ENCODE measurements at places on chromosomes 11 and 22. TPM values are rescaled to one million over a fixed set of nuclear protein-coding genes. Genes with fewer than 3 reads are reported as not detected.

The SLC7A4 gene
- 0.59 TPM for total RNA-seq

- H3K36me3 ChIP-seq, result no peaks in the 10 kb centered on the region
- no peak overlapping the region for H3K4me3 ChIP-seq
- H3K27ac ChIP-seq, result peak overlapping the region; percentile 69
- H3K4me1 ChIP-seq, result peaks cover 14% of the 10 kb centered on the region
- no peak for DNase-seq
Observed at GRCh38 chr11:134599299-134599771, 187.3 kb upstream of the B3GAT1 start.

DNA sequence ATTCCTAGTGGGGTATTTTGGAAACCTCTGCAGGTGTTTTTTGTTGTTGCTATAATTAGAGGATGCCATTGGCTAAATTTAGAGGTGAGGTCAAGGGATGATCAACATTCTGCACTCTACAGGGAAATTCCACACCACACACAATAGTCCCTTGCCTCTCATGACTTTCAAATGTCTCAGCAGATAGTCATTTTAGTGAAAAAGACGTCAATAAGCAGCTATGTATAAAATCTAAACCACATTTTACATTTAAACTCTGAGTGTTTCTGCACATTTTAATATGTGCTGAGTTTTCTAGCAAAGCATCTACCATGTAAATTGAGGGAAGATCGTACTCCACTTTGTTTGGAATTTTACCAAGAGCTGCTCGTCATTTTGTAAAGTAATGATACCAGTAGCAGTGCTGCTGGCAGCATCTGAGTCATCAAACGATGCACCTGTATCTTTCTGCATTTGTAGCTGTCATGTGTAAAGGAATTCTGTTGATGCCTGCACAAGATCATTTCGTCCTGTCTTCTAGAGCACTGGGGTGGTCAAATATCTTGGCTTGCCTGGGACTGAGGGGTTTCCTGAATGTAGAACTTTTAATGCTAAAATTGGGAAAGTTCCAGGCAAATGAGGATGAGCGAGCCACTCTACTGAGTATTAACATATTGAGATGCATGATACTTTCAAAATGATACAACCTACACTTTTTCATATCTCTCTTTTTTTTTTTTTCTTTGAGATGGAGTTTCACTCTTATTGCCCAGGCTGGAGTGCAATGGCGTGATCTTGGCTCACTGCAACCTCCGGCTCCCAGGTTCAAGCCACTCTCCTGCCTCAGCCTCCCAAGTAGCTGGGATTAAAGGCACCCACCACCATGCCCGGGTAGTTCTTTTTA lies 414.5 kb upstream of the SYN3 start:
- no peak for DNase-seq
- peaks cover 3% of the 10 kb centered on the region for H3K4me1 ChIP-seq
- H3K27me3 ChIP-seq, result peaks cover 6% of the 10 kb centered on the region
- H3K27ac ChIP-seq, result no peak overlapping the region

DNA sequence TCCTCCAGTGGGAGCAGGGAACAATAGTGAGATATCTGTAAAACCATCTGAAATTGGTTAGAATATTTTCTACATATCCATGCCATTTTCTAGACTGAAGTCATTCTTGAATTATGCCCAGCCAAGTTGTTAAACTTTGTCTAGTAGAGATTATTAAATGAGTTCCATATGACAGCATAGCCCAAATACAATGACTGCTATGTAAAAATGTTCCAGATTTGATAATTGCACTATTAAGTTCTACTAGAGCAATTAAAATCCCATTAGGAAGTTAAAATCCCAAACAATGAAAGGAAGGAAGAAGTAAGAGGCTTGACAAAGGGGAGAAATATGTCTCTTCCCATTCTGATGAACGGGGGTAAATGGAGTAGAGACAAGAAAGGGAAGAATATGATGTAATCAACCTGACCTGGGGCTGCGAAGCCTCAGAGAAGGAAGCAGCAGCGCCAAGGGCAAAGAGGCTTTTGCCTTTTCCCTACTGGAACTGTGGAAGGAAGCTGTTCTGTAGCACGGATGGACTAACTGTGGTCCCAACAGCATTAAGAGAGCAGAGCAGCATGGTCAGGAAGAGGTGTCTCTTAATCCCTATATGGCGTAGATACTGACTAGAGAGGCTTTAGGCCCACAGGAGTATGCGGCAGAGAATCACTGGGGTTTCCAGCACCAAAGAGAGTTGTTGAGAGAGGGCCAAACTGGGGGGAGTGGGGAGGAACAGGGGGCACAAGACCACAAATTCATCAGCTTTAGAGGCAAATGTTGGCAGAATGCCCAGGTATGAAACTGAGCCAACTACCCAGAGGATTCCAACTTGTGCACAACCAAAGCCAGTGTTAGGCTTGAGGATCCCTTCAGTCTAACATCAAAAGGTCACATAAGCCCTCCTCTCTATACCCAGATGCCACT lies 26.7 kb downstream of the RRP8 start:
- peak overlapping the region; percentile 41 for H3K27ac ChIP-seq
- peaks cover 6% of the 10 kb centered on the region for H3K36me3 ChIP-seq
- H3K27me3 ChIP-seq, result no peaks in the 10 kb centered on the region
- H3K4me1 ChIP-seq, result peaks cover 1% of the 10 kb centered on the region

The OR51E2 gene
- total RNA-seq, result not detected

DNA sequence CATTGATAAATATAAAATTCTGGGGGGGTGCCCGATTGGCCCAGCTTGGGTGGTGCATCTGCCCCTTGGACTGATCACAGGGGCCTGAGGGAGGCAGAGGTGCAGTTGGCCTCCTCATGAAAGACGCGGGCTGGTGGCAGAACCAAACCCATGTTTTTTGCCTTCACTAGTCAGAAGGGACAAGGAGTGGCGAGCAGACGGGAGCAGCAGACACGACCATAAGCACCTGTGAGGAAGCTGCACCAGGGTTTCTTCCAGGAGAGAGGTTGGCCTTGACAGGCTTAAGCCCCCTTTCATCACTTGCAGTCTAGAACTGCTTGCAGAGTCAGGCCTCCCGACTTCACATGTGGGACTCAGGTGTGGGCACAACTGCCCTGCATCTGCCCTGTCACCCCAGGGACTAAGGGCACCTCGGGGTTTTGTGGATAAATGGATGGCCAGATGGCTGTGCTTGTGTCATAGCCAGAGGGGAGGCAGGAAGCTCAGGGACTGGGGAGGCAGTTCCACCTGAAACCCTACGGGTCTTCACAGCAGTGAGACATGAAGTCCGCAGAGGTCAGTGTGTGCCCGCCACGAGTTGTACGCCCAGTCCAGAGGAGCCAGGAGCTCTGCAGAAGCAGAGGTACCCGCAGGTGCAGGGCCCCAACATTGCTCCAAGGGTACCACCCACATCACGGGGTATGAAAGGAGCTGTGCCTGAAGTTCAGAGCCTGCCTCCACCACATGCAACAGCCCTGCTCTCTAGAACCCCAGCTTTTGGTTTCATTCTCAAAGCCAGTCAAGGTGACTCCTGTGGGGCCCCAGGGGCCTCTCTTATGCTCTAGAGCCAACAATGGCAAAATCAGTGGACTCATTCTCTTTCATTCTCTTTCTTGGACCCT lies 18.2 kb upstream of the SYT13 start:
- H3K27ac ChIP-seq, result no peak overlapping the region
- no peak for DNase-seq
- H3K27me3 ChIP-seq, result peaks cover 6% of the 10 kb centered on the region
- no peak overlapping the region for H3K4me3 ChIP-seq
- no peaks in the 10 kb centered on the region for H3K36me3 ChIP-seq

DNA sequence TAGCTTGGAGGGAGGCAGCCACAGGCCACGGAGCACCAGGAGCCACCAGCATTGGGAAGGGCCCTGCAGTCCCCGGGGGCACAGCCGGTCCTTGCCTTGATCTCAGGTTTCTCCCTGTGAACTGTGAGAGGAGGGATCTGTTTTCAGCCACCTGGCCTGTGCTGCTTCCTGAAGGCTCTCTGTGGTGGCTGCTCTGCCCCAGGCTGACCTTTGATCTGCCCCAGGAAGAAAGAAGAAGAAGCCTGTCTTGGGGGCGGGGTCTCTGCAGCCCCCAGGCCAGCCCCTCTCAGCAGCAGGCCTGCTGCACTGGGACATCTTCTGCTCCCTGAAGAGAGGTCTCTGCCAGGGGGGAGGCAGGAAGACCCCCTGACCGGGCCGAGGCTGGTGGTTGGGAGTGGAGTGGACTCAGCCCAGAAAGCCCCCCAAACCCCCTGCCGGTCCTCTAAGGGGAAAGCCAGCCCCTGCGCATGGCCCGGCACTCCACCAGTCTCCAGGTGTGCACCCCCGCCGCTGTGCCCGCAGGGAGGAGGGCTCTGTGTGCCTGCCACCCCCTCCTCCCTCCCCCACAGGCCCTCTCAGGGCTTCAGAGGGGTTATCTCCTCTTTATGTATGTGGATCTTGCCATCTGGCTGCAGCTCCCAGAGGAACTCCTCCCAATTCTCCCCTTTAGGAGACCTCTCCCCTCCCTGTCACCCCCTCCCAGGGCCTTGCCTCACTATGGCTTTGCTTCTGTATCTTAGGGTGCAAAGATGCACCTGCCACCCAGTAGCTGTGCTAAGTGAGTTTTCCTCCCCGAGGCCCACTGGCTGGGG lies 675.3 kb downstream of the BRD1 start:
- H3K4me1 ChIP-seq, result no peaks in the 10 kb centered on the region
- DNase-seq, result no peak
- H3K27ac ChIP-seq, result no peak overlapping the region
- peaks cover 7% of the 10 kb centered on the region for H3K27me3 ChIP-seq
- H3K4me3 ChIP-seq, result no peak overlapping the region

- no peak overlapping the region for H3K4me3 ChIP-seq
- no peak overlapping the region for H3K27ac ChIP-seq
- no peaks in the 10 kb centered on the region for H3K27me3 ChIP-seq
- H3K36me3 ChIP-seq, result no peaks in the 10 kb centered on the region
- peaks cover 6% of the 10 kb centered on the region for H3K4me1 ChIP-seq
- no peak for DNase-seq
Observed at GRCh38 chr22:27911330-27911729, 7.7 kb downstream of the PITPNB start.

- no peaks in the 10 kb centered on the region for H3K27me3 ChIP-seq
- no peak overlapping the region for H3K4me3 ChIP-seq
- no peaks in the 10 kb centered on the region for H3K36me3 ChIP-seq
- no peak for DNase-seq
- H3K4me1 ChIP-seq, result peaks cover 7% of the 10 kb centered on the region
Observed at GRCh38 chr11:126113515-126113957, 50.9 kb upstream of the CDON start.

GRCh38 chr22:35102663-35103062 lies 36.7 kb downstream of the ISX start:
- H3K4me3 ChIP-seq, result no peak overlapping the region
- H3K4me1 ChIP-seq, result no peaks in the 10 kb centered on the region
- DNase-seq, result no peak
- H3K27ac ChIP-seq, result no peak overlapping the region

- H3K4me1 ChIP-seq, result peaks cover 6% of the 10 kb centered on the region
- DNase-seq, result peak; percentile 67
- H3K27me3 ChIP-seq, result peaks cover 17% of the 10 kb centered on the region
- H3K4me3 ChIP-seq, result peak within 1 kb of the TSS; percentile 82
- no peaks in the 10 kb centered on the region for H3K36me3 ChIP-seq
- H3K27ac ChIP-seq, result no peak within 1 kb of the TSS
Observed at GRCh38 chr22:27801616-27802345, at the start of gene MN1. MN1 (minus strand) TSS chr22:27801756; CDS start chr22:27800543, 1,213 bp downstream.

DNA sequence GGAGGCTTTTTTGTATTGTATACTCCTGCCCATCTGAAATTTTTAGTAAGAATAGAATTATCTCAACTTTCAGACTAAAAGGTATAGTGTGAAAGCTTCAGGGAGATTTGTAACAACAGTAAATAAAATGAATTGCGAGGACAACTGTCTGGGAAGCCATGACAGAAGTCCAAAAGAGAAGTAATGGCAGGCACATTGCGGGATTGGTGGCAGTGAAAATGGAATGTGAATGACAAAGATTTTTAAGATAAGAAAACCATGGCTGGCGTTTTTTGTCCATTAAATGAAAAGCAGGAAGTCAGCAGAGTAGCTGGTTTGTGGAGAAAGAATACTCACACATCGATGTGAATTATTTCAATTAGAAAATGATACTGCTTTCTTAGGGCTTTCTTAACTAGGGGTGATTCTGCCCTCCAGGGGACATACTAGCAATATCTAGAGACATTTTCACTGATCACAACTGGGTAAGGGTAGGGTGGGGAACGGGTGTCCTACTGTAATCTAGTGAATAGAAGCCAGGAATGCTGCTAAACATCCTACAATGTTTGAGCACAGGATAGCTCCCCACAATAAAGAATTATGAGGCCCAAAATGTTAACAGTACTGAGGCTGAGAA lies 1.6 kb downstream of the NPAT start:
- no peak for DNase-seq
- H3K27me3 ChIP-seq, result no peaks in the 10 kb centered on the region
- no peak overlapping the region for H3K4me3 ChIP-seq
- no peaks in the 10 kb centered on the region for H3K36me3 ChIP-seq

DNA sequence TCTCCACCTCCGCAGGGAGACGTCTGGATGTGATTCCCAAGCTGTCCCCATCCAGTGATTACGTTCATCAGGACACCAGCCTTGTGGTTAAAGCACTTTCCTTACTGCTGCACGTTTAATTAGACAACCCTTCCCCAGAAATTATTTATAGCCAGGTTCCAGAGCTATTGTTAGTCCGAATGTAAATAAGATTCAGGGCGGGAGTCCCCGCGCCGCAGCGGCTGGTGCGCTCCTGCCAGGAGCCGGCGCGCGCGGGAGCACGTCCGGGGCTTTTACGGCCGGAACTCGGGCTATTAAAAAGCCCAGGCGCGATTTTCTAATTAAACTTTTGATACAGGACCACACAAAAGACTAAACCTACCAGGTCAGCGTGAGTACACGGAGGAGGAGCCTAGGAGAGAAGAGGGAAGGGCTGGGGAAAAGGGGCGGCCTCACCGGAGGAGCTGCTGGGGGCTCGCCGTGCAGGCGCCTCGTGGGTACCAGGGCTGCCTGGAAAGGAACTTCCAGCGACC lies 538.3 kb downstream of the OPCML start:
- peak; percentile 47 for DNase-seq
- H3K4me1 ChIP-seq, result peaks cover 10% of the 10 kb centered on the region
- H3K27me3 ChIP-seq, result no peaks in the 10 kb centered on the region
- H3K27ac ChIP-seq, result no peak overlapping the region

The CD3E gene
- not detected for total RNA-seq

DNA sequence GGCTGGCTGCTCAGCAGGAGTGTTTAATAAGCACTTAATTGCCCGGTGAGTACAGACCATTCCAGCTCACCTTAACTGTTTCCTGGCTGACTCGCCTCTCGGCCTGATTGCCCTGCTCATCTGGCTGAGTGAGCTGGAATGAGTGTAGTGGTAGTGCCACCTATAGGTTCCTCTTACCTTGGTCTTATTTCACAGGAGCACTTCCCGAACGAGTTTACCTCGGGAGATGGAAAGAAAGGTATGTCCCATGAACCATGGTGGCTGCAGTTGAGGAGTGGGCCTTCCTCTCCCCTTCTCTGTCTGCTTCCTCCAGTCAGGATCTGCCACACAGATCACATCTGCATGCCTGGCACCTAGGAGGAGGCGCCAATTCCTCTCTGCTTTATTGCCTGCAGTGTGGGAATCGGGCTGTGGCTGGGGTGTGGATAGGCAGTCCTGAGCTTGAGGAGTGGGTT lies 26.7 kb downstream of the UPB1 start:
- H3K36me3 ChIP-seq, result no peaks in the 10 kb centered on the region
- H3K27ac ChIP-seq, result no peak overlapping the region
- H3K27me3 ChIP-seq, result no peaks in the 10 kb centered on the region
- no peak for DNase-seq
- peaks cover 2% of the 10 kb centered on the region for H3K4me1 ChIP-seq

GRCh38 chr11:113400631-113401230 lies 13.2 kb downstream of the ANKK1 start:
- peaks cover 28% of the 10 kb centered on the region for H3K27me3 ChIP-seq
- no peak for DNase-seq
- H3K4me1 ChIP-seq, result peaks cover 7% of the 10 kb centered on the region
- H3K4me3 ChIP-seq, result peak overlapping the region; percentile 34
- no peak overlapping the region for H3K27ac ChIP-seq
- H3K36me3 ChIP-seq, result no peaks in the 10 kb centered on the region

The CNGA4 gene
- total RNA-seq, result not detected

Measured in glutamatergic neuron (in vitro differentiated cells).